NK-92 treated with Interleukin-12 subunit alpha and Interleukin-12 subunit beta, amount 100 ng/mL, for 24 hours (cell line): ENCODE measurements at places on chromosomes 2 and 18.

DNA sequence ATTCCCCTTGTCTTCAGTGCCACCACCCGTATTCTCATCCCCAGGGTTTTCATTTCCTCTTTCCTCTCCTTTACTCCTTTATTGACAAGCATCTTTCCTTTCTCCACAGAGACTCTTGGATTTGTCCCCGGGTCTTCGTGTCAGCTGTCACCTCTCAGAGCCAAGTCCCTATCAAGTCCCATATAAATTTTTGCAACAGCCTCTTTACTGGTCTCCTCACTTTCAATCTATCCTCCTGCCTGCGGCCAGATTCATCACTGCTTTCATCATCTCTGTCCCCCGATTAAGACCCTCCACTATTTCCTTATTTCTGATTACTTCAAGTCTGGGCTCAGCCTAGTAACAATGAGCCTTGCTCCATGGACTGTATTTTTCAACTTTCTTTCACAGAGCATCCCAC lies 113.8 kb downstream of the CTAGE1 start:
- no peak for DNase-seq

DNA sequence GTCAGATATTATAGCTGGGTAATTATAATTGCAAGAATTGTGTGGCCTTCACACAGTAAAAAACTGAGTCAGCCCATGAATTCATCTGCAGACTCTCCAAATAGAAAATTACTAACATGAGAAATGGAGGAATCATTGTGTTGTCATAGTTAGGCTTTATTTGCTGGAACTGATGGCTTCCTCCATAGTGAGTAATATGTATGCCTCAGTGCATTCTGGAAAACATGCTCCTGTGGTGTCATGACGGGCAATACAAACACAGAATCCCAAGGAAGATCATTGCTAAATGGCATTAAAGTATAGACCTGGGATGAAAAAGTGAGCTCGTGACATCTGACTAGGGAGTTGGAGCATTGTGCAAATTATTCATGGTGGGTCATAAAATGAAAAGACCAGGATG lies 23.6 kb upstream of the NMS start:
- no peak for DNase-seq

GRCh38 chr2:3309496-3310355 lies 67.9 kb downstream of the EIPR1 start:
- no peak for DNase-seq

GRCh38 chr2:1605102-1606045 lies 138.9 kb downstream of the PXDN start:
- no peak for DNase-seq

GRCh38 chr2:113851640-113852039 lies 38.2 kb upstream of the ACTR3 start:
- DNase-seq, result no peak

GRCh38 chr2:169339657-169340056 lies 22.7 kb downstream of the LRP2 start:
- no peak for DNase-seq

DNA sequence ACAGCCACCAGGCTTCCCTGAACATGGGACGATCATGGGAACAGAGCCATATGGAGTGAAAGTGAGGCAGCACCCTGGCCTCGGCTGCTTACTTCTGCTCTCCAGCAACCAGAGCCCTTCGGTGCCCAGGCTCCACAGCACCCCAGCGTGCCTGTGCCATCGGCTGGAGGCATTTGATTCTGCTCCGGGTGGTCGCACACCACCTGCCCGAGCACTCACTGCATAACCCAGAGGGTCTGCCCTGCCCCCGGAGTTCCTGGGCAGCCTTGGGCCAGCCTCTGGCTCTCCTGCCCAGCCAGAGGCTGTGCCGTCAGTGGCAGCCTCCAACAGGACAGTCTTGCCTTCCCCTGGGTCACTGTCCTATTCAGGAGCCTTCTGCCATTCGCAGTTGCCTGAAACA lies 3.9 kb downstream of the ASTL start:
- no peak for DNase-seq
